ENCODE measurements at places on chromosomes 3 and 15.

DNA sequence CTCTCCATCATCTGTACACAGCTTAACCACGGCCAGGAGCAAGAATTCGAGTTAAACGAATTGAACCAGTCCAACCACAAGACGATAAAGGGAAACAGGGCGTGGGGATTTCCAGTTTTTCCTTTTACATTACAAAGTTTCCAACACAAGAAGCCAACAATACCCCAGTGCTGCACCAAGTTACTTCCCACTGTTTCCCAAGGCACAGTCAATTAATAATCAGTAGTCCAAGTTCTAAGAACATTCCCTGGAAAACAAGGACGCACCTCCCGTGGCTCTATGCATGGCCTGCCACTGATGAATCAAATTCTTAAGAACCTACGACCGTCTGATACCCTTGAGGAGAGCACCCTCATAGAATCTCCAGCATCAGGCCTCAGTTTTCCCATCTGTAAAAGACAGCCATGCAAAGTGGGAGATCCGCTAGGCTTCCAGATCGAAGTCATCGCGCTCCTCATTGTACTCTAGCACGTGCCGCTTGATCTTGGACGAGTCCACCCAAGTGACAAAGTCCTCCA is 774 bp downstream of the IMP3 start:
- no peak for DNase-seq

DNA sequence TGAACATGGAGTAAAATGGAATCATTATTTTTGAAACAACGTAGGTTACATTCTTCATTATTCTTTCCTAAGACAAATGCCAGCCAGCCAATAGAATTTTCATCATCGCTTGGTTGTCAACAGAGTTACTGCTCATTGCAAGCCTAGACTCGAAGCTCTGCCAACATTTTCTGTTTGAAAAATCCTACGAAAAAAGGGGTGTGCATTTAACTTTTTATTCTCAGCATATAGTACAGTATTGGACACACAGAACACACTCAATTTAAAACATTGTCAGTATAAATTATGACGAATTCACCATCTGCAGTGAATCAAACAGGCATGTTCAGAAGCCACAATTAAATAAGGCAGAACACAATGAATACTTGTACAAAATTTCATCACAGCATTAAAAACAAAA is 232.1 kb downstream of the NR1D2 start:
- DNase-seq: no peak

- DNase-seq: no peak
Measured at GRCh38 chr15:90496791-90497190, 32.9 kb upstream of the CRTC3 start.

DNA sequence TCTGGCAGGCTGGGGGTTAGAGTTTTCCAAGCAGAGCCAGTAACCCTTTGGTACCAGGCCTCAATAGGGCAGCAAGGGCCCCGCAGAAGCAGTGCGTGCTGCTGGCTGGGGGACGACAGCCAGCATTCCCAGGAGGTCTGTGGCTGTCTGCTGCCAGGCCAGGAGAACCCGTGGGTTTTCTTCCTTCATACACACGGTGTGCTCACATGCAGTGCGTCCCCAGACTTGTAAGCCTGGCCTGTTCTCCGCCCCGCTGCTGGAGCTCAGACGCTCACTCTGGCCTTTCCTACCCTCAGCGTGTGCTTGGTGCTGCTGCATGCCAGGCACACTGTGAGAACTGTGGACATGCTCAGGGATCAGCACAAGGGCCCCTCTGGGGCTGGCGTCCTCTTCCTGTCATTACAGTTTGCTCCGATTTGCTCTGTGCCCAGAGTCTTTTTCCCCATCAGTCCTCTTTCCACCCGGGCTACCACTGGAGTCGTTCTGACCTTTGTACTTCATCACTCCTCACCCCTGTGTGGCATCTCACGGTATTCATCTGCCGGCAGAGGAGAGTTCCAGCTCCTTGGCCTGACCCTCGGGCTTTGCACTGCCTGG is 149.5 kb downstream of the DNAJB8 start:
- DNase-seq: peak; percentile 22

- DNase-seq: no peak
Measured at GRCh38 chr3:10366651-10367101, 45.8 kb upstream of the SEC13 start.

- DNase-seq: no peak
Measured at GRCh38 chr3:123008840-123009239, 18.7 kb downstream of the SEMA5B start.

DNA sequence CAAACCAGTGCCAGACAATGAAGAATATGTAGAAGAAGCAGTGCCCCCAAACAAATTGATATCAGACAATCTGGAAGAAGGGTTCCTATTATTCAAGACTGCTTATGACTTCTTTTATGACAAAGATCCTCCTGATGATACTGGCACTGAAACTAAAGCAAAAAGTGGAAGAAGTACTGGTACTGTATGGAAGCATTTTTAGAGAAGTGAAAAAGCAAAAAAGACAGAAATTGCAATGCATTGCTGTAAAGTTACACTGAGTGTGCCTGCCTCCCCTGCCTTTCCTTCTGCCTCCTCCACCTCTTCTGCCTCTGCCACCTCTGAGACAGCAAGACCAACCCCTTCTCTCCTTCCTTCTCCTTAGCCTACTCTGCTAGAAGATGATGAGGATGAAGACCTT is 167.6 kb downstream of the PLCL2 start:
- DNase-seq: no peak

- no peak for DNase-seq
Measured at GRCh38 chr15:56598991-56599390, 134.1 kb upstream of the MNS1 start.

DNA sequence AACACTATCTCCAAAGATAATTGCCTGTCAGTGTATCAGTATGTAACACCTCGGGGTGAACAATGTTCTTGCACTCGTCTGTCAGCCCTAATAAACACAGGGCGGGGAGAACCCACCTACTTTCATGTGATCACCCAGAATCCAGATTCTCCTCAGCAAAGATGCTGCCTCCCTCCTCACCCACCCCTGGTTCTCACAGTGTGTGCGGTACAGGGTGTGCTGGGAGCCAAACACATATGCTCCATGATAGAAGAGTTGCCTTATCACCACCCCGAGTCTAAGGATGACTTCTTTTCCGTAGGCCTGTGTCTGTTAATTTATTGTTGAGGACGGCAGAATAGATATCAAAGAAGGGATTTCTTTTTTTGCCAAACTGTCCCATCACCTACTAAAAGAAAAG is 206.1 kb downstream of the TLE3 start:
- no peak for DNase-seq

DNA sequence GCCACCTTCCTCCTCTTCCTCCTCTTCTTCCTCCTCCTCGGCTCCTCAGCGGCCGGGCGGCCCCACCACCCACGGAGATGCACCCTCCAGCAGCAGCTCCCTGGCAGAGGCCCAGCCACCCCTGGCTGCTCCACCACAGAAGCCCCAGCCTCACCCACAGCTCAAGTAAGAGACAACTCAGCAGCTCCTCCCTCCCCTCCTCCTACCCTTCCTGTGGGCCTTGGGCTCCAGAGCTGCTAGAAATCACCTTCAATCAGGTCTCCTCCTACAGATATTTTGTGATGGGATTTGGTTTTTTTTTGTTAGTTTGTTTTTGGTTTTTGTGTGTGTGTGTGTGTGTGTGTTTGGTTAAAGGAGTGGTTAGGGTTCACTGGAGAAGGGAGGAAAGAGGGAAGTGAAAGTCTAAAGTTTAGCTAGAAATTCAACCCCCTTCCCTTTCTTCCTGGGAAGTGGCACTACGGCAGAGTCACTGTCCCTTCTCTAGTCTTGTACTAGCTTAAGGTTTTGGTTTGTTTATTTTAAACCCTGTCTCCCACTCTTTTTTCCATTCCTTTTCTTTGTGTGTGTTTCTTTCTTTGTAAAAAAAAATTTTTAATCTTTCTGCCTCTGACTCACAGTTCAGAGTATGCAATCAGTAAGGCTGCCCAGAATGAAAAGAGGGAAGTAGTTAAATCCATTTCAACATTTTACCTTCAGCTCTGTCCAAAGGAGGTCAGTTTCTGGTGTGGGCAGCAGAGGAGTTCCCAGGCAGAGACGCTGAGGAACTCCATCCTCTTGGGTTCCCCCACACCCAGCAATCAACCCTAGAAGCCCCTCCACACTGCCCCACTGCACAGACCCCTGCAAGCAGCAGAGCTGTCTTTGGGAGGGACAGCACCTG is 29.0 kb upstream of the TIMP4 start:
- DNase-seq: no peak

DNA sequence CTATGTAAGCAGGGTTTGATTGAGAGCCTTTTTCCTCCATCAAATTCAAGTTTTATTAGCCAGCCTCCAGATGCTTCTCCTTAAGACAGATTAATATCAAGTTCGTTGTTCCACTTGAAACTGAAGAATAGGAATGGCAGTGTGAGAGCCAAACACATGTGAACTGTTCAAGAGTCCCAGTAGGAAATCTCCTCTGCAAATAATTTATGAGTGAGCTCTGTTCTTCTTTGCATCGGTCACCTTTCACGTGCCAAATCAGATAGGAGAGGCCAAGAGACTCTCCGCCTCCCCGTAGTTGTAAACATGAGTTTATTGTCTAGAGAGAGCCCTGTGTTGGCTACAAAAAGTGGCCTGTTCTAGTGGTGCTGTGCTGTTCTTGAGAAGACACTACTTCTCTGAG is 372.1 kb upstream of the NR2F2 start:
- no peak for DNase-seq

GRCh38 chr3:154764856-154765640 is 315.1 kb upstream of the MME start:
- DNase-seq: no peak

DNA sequence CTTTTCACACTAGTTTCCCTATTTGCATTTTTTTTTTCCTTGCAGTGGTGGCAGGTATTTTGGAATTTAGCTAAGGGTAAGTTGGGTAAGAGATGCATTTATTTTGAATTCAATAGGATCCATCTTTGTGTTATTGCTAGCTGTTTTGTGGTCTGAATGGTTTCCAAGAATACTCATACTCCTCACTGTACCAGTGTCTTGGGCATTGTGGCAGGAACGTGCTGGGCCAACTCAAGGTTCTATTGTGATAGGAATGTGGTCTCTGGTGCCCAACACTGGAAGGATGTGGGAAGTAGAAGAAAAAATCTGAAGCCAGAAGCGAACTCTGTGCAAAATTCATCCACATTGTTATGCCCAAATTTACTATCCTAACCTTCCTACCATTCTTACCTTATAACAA is 135.6 kb downstream of the RBMS3 start:
- DNase-seq: no peak

DNA sequence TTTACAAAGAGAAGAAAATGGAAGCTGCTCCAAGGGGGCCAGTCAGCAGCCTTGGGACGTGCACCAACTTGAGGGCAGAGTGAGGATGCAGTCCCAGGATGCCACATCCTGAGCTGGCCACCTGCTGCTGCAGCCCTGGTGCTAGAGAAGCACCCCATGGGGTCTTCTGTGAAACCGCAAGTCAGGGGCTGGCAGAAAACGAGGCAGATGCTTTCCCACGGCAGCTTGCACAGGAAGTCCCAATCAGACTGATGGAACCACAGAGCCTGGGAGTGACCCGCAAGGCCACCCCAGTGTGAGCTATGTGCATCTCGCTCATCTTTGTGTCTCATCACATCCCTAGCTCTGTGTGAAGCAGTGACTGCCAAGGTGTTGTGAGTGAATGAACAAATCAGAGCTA is 76.5 kb downstream of the NUP210 start:
- no peak for DNase-seq

- DNase-seq: no peak
Measured at GRCh38 chr3:35120026-35120425, 519.3 kb upstream of the ARPP21 start.

DNA sequence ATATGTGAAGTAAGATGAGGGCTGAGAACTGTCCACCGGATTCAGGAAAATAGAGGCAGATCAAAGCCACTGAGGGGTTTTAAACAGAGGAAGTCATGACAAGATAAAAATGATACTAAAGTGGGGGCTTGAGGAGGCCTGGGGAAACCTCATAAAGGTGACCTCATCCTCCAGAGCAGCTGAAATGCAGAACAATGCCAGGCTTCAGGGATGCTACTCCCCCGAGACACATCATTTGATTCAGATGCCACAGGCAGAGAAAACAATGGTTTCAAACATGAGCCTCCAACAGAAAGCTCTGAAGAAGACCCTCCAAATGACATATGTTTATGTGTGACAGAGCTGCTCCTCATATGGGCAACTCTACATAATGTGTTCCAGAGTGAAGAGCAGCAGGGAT is 6.4 kb downstream of the CFAP20DC start:
- DNase-seq: no peak

DNA sequence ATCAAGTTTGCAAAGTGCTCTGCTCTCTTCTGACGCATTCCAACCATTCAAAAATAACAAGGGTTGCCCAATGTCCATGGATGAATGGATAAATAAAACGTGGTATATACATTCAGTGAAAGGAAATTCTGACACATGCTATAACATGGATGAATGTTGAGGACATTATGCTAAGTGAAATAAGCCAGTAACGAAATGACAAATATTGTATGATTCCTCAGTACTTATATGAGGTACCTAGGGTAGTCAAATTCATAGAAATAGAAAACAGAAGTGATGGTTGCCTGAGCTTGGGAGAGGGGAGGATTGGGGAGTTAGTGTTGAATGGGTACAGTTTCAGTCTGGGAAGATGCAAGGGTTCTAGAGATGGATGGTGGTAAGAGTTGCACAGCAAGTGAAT is 33.9 kb downstream of the SH3BP5 start:
- DNase-seq: no peak

DNA sequence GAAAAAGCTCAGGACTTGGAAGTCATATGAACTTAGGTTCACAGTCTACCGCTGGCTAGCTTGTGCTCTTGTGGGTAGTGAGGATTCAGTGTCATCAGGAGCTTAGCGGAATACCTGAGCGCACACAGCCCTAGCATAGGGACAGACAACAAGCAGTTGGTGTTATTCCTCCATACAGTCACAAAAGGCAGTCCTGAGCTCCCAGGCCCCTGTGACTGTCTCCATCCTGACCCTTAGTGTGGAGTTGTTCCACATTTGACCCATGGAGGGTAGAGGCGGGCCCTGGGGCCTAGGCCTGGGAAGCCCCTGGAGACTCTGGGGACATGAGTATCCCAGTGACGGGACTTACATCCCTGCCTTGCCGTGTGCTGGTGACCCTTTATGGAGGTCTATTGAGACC is 131.5 kb upstream of the PLXNA1 start:
- DNase-seq: no peak

- no peak for DNase-seq
Measured at GRCh38 chr15:59407946-59408345, 30.0 kb upstream of the FAM81A start.

DNA sequence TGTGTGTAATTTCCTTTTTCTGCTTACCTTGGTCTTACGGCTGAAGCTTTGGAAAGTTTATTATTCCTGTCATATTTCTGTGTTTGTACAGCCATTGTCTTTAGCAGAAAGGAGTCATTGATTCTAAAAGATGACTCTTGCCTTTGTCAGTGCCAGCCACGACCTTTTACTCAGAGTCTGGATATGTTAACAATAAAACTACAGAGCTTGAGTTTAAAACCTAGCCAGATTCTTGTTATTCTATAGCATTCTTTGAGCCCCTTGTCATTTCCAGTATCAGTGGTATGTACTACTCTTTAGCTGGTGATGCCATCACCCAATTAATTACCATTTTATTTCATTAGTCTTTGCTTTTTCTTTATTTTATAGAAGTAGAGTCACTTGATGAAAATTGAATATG is 142.4 kb downstream of the TCF12 start:
- DNase-seq: no peak

Data from H1 (cell line).